Diencephalon (tissue), 1 donor: ENCODE measurements at places on chromosomes 5 and 9. TPM values are rescaled to one million over a fixed set of nuclear protein-coding genes. Genes with fewer than 3 reads are reported as not detected.

The ZNF354C gene
- 42.2 TPM for total RNA-seq

The DAB2IP gene
- total RNA-seq = 22.6 TPM

The PDZD2 gene
- 30.0 TPM for total RNA-seq

The SPATA31D4 gene
- not detected for total RNA-seq

The GCNT1 gene
- 3.9 TPM for total RNA-seq

The MED7 gene
- 39.7 TPM for total RNA-seq
